H1 (cell line): ENCODE measurements at places on chromosomes 3 and 15. TPM values are rescaled to one million over a fixed set of nuclear protein-coding genes. Genes with fewer than 3 reads are reported as not detected.
A peak's percentile ranks its signal among the peaks of the same experiment; 100 is the strongest.

The UBE3A gene
- 99.3 and 110 TPM in 2 replicates for total RNA-seq

The MSL2 gene
- 40.6 and 41.8 TPM in 2 replicates for total RNA-seq

The MAP2K5 gene
- 13.8 and 15.8 TPM in 2 replicates for total RNA-seq

The PLA2G4E gene
- total RNA-seq = not detected in 2 replicates

The COLQ gene
- total RNA-seq = 0.99 and 1.9 TPM in 2 replicates

The NR1I2 gene
- total RNA-seq = 0.28 and 0.44 TPM in 2 replicates

The STAC gene
- total RNA-seq = 16.5 and 18.1 TPM in 2 replicates

The GP9 gene
- not detected in 2 replicates for total RNA-seq

The INKA1 gene
- 1.3 and 1.8 TPM in 2 replicates for total RNA-seq

GRCh38 chr3:25503898-25504301 lies 75.8 kb downstream of the RARB start:
- no peak overlapping the region for H3K27ac ChIP-seq
- no peak overlapping the region for H3K4me3 ChIP-seq
- no peaks in the 10 kb centered on the region for H3K4me1 ChIP-seq
- no peaks in the 10 kb centered on the region for H3K36me3 ChIP-seq

DNA sequence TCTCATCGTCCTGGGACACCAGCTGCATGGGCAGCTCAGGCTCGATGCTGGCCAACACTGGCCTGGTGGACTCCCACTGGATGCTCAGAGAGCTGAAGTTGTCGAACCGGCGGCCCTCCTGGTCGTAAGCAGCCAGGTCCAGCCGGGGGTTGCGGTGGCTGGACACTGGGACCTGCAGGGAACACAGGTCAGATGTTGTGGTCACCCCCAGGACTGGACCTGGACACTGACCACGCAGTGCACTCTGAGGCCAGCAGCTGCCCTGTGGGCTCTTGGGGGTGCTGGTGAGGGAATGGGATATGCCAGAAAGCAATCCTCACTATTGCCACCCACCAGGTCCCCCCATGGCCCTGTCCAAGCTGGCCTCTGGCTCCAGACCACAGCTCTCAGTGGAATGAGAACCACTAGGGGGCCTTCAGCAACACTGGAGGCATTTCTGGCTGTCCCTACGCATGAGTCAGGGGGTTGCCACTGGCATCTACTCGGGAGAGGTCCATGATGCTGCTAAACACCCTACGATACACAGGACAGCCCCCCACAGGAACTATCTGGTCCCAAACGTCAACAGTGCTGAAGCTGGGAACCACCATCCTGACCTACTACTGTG lies 66.1 kb downstream of the NUP210 start:
- DNase-seq = no peak
- no peaks in the 10 kb centered on the region for H3K27me3 ChIP-seq
- peaks cover 28% of the 10 kb centered on the region for H3K36me3 ChIP-seq

DNA sequence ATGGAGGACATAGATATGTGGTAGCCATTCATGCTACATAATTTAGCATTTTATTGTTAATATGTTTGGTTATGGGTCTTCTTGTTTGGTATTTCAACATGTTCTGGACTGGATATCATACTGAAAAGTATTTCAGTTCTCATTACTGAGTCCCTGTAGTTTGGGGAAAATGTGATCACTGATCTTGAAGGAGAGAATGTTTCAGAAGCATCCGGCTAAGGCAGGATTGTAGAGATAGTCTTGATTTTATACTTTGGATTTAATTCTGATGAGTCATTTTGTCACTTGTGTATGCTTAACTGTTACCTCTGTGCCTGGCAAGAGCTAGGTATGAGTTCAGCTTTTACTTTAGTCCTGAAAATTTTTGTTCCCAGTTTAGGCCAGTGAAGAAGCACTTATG lies 7.1 kb downstream of the CHD2 start:
- H3K27ac ChIP-seq = no peak overlapping the region
- H3K27me3 ChIP-seq = no peaks in the 10 kb centered on the region
- no peaks in the 10 kb centered on the region for H3K36me3 ChIP-seq
- no peak for DNase-seq

GRCh38 chr3:194045289-194045688 lies 90.7 kb upstream of the HES1 start:
- no peak overlapping the region for H3K27ac ChIP-seq
- no peaks in the 10 kb centered on the region for H3K4me1 ChIP-seq
- H3K4me3 ChIP-seq = no peak overlapping the region
- no peak for DNase-seq
- H3K36me3 ChIP-seq = no peaks in the 10 kb centered on the region
- H3K27me3 ChIP-seq = no peaks in the 10 kb centered on the region

GRCh38 chr15:43985976-43986680 lies 159.3 kb downstream of the WDR76 start:
- H3K27me3 ChIP-seq = no peaks in the 10 kb centered on the region
- H3K4me1 ChIP-seq = peaks cover 2% of the 10 kb centered on the region
- no peaks in the 10 kb centered on the region for H3K36me3 ChIP-seq
- DNase-seq = no peak
- H3K27ac ChIP-seq = no peak overlapping the region

GRCh38 chr3:153925841-153926514 lies 195.2 kb upstream of the ARHGEF26 start:
- no peak for DNase-seq
- no peaks in the 10 kb centered on the region for H3K36me3 ChIP-seq
- no peaks in the 10 kb centered on the region for H3K27me3 ChIP-seq
- H3K4me1 ChIP-seq = no peaks in the 10 kb centered on the region
- H3K4me3 ChIP-seq = no peak overlapping the region

- H3K27ac ChIP-seq = no peak overlapping the region
- H3K27me3 ChIP-seq = no peaks in the 10 kb centered on the region
- no peak overlapping the region for H3K4me3 ChIP-seq
- H3K36me3 ChIP-seq = no peaks in the 10 kb centered on the region
Measured at GRCh38 chr3:31968369-31968926, 12.6 kb downstream of the OSBPL10 start.

DNA sequence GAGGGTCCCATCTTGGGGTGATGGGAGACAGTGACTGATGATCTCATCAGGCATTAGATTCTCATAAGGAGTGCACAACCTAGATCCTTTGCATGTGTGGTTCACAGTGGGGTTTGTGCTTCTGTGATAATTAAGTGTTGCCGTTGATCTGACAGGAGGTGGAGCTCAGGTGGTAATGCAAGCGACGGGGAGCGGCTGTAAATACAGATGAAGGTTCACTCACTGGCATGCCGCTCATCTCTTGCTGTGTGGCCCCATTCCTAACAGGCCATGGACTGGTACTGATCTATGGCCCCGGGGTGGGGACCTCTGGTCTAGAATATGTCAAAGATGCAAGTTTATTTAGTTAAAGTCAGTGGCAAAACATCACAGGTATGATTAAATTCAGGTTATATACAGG lies 8.7 kb downstream of the MEF2A start:
- H3K36me3 ChIP-seq = no peaks in the 10 kb centered on the region
- H3K4me1 ChIP-seq = no peaks in the 10 kb centered on the region
- DNase-seq = no peak
- no peak overlapping the region for H3K27ac ChIP-seq
- no peak overlapping the region for H3K4me3 ChIP-seq
- H3K27me3 ChIP-seq = no peaks in the 10 kb centered on the region

DNA sequence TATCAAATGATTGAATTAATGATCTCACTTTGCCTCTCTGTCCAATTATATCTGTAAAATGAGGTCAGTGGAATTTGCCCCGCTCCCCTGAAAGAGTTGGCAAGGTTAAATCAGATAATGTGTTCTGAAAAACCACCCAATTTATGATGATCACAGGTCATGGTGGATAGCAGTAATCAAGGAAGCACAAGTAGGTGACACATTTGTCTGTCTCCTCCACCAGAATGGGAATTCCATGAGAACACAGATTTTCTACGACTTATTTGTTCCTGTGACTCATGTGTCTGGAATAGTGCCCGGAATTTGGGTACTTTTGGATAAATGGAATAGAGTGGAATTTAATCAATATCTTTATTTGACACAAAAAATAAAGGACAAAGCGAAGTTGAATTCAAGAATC lies 220.9 kb upstream of the SUCLG2 start:
- no peak overlapping the region for H3K27ac ChIP-seq
- no peaks in the 10 kb centered on the region for H3K4me1 ChIP-seq
- no peak for DNase-seq
- no peak overlapping the region for H3K4me3 ChIP-seq
- no peaks in the 10 kb centered on the region for H3K36me3 ChIP-seq

GRCh38 chr15:87032295-87032694 lies 952.6 kb downstream of the AGBL1 start:
- peak; percentile 13 for DNase-seq
- no peak overlapping the region for H3K27ac ChIP-seq
- H3K27me3 ChIP-seq = no peaks in the 10 kb centered on the region
- H3K4me3 ChIP-seq = no peak overlapping the region

DNA sequence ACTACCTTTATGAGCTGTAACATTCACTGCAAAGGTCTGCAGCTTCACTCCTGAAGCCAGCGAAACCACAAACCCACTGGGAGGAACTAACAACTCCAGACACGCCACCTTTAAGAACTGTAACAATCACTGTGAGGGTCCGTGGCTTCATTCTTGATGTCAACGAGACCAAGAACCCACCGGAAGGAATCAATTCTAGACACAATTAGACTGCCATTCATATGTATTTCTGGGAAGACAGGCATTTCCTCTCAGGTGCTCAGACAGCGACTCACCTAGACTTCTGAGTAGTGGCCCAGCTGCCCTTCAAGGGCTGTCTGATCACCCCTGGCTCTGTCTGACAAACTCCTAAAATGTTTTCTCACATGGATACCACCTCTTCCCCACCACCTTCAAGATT lies 506.8 kb downstream of the PDCD6IP start:
- no peak overlapping the region for H3K27ac ChIP-seq
- DNase-seq = no peak
- no peaks in the 10 kb centered on the region; the same call in 1 of the 2 replicates for H3K27me3 ChIP-seq

DNA sequence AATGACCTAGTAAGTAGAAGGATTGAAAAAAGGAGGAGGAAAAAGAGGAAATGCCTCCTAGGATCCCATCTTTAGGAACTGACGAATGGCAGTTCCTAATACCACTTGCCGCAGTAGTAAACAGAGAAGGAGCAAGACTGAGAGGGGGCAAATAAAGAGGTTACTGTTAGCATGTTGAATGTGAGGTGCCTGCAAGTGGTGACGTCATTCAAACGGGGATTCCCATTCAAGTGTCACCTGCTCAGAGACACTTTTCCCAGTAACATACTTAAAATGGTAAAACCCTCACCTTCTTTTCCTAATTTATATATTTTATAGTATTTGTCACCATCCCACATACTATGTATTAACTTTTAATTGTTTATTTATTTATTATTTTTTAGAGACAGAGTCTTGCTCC lies 178.9 kb downstream of the IL5RA start:
- no peak overlapping the region for H3K27ac ChIP-seq
- no peaks in the 10 kb centered on the region for H3K4me1 ChIP-seq
- H3K4me3 ChIP-seq = no peak overlapping the region

GRCh38 chr3:39124876-39125840 lies 17.7 kb downstream of the TTC21A start:
- no peak overlapping the region for H3K4me3 ChIP-seq
- H3K36me3 ChIP-seq = no peaks in the 10 kb centered on the region
- no peak for DNase-seq
- H3K27me3 ChIP-seq = no peaks in the 10 kb centered on the region

GRCh38 chr3:15313461-15313860 lies 18.9 kb downstream of the SH3BP5 start:
- no peak for DNase-seq
- peaks cover 10% of the 10 kb centered on the region; the same call in 1 of the 2 replicates for H3K4me1 ChIP-seq
- H3K27me3 ChIP-seq = no peaks in the 10 kb centered on the region
- H3K36me3 ChIP-seq = no peaks in the 10 kb centered on the region

GRCh38 chr3:159821110-159821509 lies 167.5 kb upstream of the IL12A start:
- H3K4me1 ChIP-seq = peaks cover 2% of the 10 kb centered on the region; the same call in 1 of the 2 replicates
- no peaks in the 10 kb centered on the region for H3K27me3 ChIP-seq
- H3K27ac ChIP-seq = no peak overlapping the region

DNA sequence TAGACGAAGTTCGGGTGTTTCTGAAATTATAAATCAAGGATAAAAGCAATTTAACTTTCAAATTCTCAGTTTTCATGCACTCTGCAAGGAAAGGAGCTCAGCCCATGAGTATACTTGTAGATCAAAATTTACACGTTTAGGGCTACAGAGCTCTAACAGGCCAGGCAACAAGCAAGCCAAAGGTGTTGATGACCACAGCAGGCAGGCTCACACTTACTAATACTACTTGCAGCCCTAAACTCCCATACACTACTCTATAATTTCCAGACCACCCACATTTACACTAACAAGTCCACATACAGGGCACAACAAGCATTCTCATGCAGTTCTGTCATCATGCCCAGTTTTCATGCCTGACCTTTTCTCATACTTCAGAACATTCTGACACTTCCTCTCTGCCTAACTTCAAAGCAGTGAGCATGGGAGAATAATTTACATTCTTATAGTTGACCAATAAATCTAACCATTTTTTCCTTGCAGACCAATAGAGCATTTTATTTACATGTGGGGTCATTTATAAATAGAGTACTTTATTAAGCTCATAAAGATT lies 124.7 kb upstream of the FRMD4B start:
- no peak overlapping the region for H3K27ac ChIP-seq
- peaks cover 5% of the 10 kb centered on the region for H3K4me1 ChIP-seq
- no peak overlapping the region for H3K4me3 ChIP-seq
- no peaks in the 10 kb centered on the region for H3K27me3 ChIP-seq
- H3K36me3 ChIP-seq = no peaks in the 10 kb centered on the region
- no peak for DNase-seq

- H3K27me3 ChIP-seq = no peaks in the 10 kb centered on the region
- H3K27ac ChIP-seq = no peak overlapping the region
- H3K36me3 ChIP-seq = no peaks in the 10 kb centered on the region
- H3K4me3 ChIP-seq = no peak overlapping the region
Measured at GRCh38 chr3:154177406-154177805, 56.2 kb downstream of the ARHGEF26 start.

- no peaks in the 10 kb centered on the region for H3K4me1 ChIP-seq
- no peak overlapping the region for H3K27ac ChIP-seq
- H3K4me3 ChIP-seq = no peak overlapping the region
- no peaks in the 10 kb centered on the region for H3K36me3 ChIP-seq
- DNase-seq = no peak
- no peaks in the 10 kb centered on the region for H3K27me3 ChIP-seq
Measured at GRCh38 chr15:51255533-51255932, 82.9 kb downstream of the CYP19A1 start.

DNA sequence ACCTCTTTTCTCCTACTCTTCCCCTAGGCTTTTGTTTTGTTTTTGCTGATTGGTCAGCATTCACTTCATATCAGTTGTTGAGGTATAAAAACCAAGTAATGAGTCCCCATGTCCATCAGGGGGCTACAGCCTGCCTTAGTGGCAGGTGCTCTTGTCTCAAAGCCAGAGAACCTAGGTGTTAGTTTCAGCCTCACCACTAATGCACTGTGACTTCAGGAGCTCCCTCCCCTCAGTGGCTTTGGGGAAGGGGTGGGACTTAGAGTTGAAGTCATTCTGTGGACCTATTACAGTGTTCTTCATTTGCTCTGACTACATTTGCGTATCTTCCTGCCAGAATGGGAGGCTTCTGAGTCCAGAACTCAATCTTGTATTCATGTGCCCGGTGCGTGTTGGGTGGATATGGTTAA lies 41.6 kb downstream of the NR2C2 start:
- H3K27ac ChIP-seq = no peak overlapping the region
- peak; percentile 5 for DNase-seq
- H3K4me1 ChIP-seq = peaks cover 4% of the 10 kb centered on the region

GRCh38 chr3:113844622-113845222 lies 6.1 kb downstream of the GRAMD1C start:
- no peak overlapping the region for H3K4me3 ChIP-seq
- no peaks in the 10 kb centered on the region for H3K4me1 ChIP-seq
- no peak overlapping the region for H3K27ac ChIP-seq
- no peaks in the 10 kb centered on the region for H3K27me3 ChIP-seq

- H3K27ac ChIP-seq = no peak overlapping the region
- no peaks in the 10 kb centered on the region for H3K27me3 ChIP-seq
- peaks cover 48% of the 10 kb centered on the region for H3K36me3 ChIP-seq
- H3K4me1 ChIP-seq = no peaks in the 10 kb centered on the region
Measured at GRCh38 chr15:74928771-74929198, 9.1 kb downstream of the COX5A start.
